ENCODE measurements at places on chromosomes 13 and 19.
A peak's percentile ranks its signal among the peaks of the same experiment; 100 is the strongest.

GRCh38 chr13:76610819-76611415, 275.3 kb downstream of the KCTD12 start:
- no peak for DNase-seq

GRCh38 chr13:51624695-51625345, 40.6 kb downstream of the WDFY2 start:
- no peak for DNase-seq

- peak; percentile 27 for DNase-seq
These were observed 12.2 kb downstream of the ABCC4 start for GRCh38 chr13:95289020-95289444.

DNA sequence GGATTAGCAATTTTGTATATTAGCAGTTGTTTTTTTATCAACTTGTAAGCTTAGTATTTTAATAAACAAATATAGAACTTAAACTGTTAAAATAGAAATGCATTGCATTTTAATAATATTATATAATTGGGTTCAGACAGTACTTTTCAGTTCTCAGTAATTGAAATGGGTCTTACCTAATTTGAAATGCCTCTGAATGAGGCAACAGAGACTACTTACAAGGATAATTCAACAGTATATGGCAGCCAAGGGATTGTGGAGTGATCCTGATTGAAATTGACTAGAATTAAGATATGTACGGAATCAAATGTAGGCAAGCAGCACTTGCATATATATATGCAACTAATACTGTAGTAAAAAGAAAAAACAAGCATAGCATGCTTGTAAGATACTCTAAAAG, 1503.9 kb upstream of the MIR17HG start:
- no peak for DNase-seq

DNA sequence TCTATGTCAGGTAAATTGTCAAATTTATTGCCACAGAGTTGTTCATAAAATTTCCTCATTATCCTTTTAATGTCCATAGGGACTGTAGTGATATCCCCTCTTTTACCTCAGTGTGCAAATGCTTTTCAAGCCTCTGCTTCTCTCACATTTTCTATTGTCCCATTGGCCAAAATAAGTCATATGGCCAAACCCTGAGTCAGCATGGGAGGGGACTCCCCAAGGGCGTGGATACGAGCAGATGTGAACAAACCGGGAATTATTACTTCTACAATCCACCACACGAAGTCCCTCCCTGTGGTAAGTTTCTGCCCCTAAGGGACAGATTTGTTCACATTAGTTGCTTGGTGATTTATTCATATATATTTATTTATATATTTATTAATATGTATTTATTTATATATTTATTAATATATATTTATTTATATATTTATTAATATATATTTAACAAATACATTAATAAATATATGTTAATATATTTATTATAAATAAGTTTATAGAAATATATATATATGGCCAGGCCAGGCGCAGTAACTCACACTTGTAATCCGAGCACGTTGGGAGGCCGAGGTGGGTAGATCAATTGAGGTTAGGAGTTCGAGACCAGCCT, 20.1 kb upstream of the CAMSAP3 start:
- DNase-seq, result peak; percentile 23

- no peak for DNase-seq
These were observed 211.7 kb downstream of the LIG4 start for GRCh38 chr13:108003626-108004025.
